ENCODE measurements at places on chromosomes 2 and 18.

GRCh38 chr18:55861266-55861665 is 273.3 kb upstream of the TCF4 start:
- peak; percentile 65 for DNase-seq

GRCh38 chr2:234075947-234076346 is 25.4 kb downstream of the SPP2 start:
- DNase-seq, result no peak

- no peak for DNase-seq
Measured at GRCh38 chr18:76571689-76572088, 76.6 kb upstream of the ZNF516 start.

DNA sequence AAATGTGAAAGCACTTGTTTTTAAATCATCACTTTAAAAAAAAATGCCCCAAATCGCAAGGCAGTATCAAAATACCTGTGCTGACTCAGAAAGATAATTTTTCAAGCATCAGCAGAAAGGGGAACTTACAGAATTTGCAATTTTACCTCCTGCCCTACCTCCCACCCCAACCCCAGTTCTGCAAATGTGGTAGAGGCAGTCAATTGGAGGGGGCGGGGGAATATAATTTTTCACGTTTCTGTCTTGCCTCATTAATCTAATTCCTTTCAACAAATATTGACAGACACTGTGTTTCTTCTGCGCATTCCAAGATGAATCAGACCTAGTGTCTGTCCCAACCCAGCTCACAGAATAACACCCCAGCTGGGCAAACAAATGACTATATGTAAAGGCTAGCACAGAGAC is 76.8 kb downstream of the ALPK2 start:
- no peak for DNase-seq

DNA sequence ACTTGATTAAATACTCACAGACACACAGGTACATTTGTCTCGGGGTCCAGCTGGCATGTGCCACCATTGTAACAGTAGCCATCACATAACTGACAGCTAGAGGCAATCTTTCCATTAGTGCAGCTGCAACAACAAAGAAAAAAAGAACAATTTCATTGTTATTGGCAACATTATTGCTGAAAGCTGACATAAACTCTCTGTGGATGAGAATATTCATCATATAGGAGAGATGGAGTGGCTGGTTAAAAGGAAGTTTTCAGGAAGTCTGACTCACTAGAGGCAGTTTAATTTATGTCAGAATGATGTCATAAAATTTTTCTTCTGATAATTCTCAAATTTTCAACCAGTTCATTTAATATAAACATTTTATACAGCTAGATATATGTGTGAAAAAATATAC is 1490.0 kb upstream of the NXPH2 start:
- peak; percentile 76 for DNase-seq

GRCh38 chr2:175984846-175985245 is 17.2 kb downstream of the LNPK start:
- DNase-seq, result no peak

DNA sequence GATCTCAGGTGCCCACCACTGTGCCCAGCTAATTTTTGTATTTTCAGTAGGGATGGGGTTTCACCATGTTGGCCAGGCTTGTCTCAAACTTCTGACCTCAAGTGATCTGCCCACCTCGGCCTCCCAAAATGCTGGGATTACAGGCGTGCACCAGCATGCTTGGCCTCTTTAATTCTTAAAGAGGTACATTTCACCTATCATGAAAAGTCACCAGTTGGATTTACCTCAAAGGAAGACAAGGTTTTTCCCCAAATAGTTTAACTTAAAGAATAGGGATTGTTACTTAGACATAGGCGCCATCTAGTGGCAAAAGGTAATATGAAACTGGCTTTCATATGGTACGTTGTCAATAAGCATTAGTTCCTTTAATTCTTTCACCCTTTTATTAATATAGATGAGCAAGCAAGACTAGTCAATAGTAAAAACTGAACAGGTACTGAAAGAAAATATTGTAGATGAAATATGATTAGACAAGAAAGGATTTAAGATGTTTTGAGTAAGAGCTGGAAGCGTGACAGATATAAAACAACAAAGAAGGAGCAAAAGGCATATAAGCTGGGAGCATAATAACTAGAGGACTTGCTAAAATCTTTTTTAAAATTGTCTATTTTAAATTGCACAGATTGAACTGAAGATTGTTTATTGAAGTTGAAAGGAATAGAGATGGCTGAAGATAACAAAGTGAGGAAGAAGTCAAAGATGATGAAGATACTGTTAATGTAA is 35.0 kb upstream of the PSMD14 start:
- peak; percentile 72 for DNase-seq

GRCh38 chr2:2800697-2801096 is 469.6 kb upstream of the MYT1L start:
- DNase-seq, result no peak

All from endothelial cell of umbilical vein (primary cell).